ENCODE measurements at places on chromosomes 3 and 15.

DNA sequence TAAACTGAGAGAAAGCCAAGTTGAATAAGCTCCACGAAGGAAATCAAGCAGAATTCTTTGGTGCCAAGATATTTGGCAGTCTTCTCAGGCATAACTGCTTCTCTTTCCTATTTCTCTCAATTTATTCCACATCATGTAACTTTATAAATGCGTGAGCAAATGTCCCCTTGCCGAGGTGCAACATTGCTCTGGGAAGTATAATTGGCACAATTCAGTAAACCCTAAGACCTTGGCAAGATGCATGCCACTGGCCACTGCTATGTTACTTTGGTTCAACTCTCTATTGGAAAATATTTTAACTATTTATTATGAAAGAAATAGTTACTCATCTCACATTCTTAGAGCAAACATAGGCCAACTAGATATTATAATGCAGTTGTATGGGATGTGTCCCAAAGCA, 170.2 kb downstream of the SUCNR1 start:
- no peak for DNase-seq

- DNase-seq = no peak
These were observed 27.0 kb downstream of the HMCES start for GRCh38 chr3:129305592-129306091.

DNA sequence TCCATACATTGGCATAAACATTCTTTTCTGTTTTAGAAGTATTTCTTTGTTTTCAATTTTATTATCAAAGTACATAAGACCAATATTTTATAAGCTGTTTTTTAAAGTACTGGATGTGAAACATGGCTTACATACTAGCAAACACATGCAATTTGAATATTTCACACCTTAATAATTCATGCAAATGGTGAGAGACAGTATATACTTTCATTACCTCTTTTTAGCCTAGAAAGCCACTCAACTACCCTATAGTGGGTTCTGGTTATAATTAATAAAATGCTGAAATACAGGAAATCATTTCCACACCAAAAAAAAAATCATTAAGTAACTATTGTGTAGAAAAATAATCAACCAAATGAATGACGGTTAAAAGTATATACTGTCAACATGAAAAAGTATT, 38.5 kb upstream of the MELTF start:
- DNase-seq = no peak

- DNase-seq = no peak
These were observed 333.0 kb upstream of the SATB1 start for GRCh38 chr3:18758047-18758704.

DNA sequence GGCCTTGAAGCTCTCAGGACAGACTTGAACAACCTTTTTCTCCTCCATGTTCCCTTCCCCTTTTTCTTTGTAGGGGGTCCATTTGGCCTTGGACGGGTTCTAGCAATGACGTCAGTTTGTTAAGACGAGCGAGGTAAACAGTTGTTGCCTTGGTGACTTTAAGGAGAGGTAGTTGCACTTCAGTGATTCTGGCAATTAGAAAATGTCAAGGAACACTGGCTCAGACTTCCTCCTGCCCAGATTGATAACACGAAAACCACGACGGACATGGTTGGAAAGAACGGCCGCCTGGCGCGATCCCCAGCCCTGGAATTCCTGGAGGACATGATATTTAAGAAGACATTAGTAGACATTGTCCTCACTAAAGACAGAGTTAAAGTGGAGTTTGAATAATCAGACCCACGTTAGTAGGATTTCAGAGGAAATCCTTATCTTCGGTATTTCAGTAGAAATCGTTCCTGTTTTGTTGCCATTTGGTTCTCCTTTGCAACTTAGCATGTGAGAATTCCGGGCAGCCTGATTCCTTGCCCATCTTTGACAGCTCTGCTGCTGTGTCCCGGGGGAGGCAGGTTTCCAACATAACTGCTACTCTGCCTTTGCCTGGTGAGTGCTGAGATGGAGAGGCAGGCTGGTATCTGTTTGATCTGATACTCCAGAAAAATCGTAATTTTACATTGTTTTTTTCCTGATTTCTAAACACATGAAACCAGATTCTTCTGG, 87.3 kb downstream of the ST6GAL1 start:
- DNase-seq = no peak

GRCh38 chr15:50819344-50819743, 53.8 kb upstream of the SPPL2A start:
- no peak for DNase-seq

- DNase-seq = no peak
These were observed 626.0 kb downstream of the RBMS3 start for GRCh38 chr3:29906906-29907305.

GRCh38 chr3:130709671-130710070, 37.0 kb downstream of the PIK3R4 start:
- DNase-seq = no peak

DNA sequence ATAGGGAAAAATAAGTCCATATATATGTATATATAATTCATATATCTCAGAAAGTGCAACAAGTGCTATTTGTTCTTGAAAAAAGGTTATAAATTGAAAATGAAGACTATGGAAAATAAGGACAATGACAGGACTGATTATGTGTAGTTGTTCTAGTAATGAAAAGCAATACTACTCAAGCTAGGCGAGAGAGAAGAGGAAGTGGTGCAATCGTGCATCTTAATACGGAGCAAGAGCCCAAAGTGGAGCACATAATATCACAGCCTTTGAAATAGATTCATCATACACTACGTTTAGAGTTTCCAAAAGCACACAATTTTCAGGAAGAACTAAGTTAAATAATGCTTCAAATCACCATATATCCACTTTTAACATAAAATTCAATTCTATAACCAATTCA, 87.9 kb downstream of the ULK4 start:
- DNase-seq = no peak

- no peak for DNase-seq
These were observed 889.8 kb downstream of the ROBO1 start for GRCh38 chr3:78878011-78878410.

GRCh38 chr3:94156626-94157025, 93.8 kb downstream of the NSUN3 start:
- DNase-seq = no peak

DNA sequence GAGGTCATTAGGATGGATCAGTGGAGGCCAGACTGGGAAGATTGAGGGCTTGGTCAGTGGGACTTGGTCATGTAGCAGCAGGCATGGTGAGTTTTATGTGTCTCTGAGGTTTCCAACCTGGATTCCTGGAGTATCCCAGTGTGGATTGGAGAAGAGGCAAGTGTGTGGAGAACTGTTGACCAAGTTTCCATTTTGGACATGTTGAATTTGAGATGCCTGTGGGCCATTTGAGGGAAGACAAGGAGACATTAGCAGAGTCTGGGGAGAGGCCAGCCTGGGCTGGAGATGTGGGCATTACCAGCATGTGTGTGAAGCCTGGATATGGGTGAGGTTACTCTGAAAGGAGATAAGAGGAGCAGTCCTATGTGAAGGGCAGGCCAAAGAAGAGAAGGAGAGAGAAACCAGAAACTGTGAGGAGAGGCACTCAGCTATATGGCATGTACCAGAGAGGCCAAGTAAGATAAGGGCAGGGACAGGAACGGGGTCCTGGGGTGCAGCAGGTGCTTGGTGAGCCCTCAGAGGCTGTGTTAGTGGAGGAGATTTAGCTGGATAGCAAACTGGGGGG, 4.3 kb downstream of the SLC25A38 start:
- DNase-seq = no peak

GRCh38 chr3:63519426-63519825, 133.0 kb upstream of the SNTN start:
- no peak for DNase-seq

- no peak for DNase-seq
These were observed 146.1 kb upstream of the THBS1 start for GRCh38 chr15:39434751-39435238.

GRCh38 chr15:47383102-47383501, 334.2 kb upstream of the SEMA6D start:
- no peak for DNase-seq

GRCh38 chr3:73243740-73244139, 182.3 kb downstream of the EBLN2 start:
- no peak for DNase-seq

GRCh38 chr15:96340598-96341512, 10.4 kb downstream of the NR2F2 start:
- no peak for DNase-seq

- DNase-seq = no peak
These were observed 595 bp downstream of the DPH6 start for GRCh38 chr15:35545316-35545823.

All from stimulated activated CD4-positive, alpha-beta T cell treated with anti-CD3 and anti-CD28 coated beads, Interleukin-1b, Interleukin-23, amount 100 ng/mL, for 24 hours (primary cell).